ENCODE measurements at places on chromosomes 3 and 15.
A peak's percentile ranks its signal among the peaks of the same experiment; 100 is the strongest.

- DNase-seq, result no peak
These were observed 270.7 kb upstream of the THRB start for GRCh38 chr3:24765399-24765798.

GRCh38 chr15:57932348-57932747 lies 133.2 kb downstream of the ALDH1A2 start:
- DNase-seq, result no peak

DNA sequence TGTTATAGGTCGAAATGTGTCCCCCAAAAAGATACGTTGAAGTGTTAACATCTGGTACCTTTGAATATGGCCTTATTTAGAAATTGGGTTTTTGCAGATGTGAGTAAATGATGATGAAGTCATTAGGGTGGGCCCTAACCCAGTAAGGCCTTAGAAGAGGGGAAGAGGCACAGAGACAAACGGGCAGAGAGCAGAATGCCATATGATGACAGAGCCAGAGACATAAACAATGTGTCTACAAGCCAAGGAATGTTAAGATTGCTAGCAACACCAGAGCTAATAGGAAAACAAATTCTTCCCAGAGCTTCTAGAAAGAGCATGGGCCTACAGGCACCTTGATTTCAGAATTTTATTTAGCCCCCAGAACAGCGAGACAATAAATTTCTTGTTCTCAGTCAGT lies 693.1 kb upstream of the NECTIN3 start:
- no peak for DNase-seq

GRCh38 chr15:77619883-77620282 lies 12.8 kb downstream of the LINGO1 start:
- no peak for DNase-seq

DNA sequence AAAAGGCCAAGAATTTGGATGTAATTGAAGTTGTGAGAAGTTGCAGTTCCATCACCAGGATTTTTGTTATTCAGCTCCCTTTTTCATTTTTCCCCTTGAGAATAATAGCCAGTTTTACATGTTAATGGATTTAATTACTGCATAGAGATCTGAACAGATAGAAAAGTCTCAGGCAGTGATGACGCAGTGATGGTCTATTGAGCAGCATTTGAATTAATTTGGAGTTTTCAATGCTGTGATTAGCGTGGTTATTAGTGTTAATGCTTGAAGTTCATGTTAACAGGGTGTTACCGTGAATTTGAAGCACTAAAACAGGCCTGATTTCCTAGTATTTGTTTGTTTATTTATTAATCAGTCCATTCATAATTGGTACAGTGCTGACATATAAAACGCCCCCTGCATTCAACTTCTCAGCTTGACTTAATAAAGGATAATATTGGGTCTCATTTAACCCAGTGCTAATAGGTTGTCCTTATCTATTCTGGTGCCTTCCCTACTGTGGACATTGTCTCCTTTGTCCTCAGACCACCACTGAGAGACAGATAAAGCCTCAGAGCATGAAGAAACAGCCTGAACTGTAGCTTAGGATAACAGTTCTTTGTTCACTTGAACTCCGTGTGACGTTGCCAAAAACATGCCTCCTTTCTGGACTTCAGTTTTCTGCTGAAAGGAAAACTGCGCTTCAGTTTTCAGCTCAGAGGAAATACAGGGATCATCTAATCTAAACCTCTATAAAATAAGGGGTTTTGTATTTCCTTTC lies 82.4 kb downstream of the RTP4 start:
- no peak for DNase-seq

- no peak for DNase-seq
These were observed 647.0 kb upstream of the SGO1 start for GRCh38 chr3:20832963-20833362.

GRCh38 chr3:119098619-119099222 lies 47.2 kb upstream of the TEX55 start:
- no peak for DNase-seq

DNA sequence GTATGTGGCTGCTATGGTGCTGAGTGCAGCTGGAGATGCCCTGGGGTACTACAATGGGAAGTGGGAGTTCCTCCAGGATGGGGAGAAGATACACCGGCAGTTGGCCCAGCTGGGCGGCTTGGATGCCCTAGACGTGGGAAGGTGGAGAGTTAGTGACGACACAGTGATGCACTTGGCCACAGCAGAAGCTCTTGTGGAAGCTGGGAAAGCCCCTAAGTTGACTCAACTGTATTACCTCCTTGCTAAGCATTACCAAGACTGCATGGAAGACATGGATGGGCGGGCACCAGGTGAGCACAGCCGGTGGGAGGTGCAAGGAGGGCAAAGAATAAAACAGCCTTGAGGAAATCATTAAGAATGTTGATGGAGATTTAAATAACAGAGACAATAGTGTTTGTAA lies 2.9 kb downstream of the ADPRH start:
- no peak for DNase-seq

- no peak for DNase-seq
These were observed 666 bp downstream of the SNX33 start for GRCh38 chr15:75648156-75649000.

DNA sequence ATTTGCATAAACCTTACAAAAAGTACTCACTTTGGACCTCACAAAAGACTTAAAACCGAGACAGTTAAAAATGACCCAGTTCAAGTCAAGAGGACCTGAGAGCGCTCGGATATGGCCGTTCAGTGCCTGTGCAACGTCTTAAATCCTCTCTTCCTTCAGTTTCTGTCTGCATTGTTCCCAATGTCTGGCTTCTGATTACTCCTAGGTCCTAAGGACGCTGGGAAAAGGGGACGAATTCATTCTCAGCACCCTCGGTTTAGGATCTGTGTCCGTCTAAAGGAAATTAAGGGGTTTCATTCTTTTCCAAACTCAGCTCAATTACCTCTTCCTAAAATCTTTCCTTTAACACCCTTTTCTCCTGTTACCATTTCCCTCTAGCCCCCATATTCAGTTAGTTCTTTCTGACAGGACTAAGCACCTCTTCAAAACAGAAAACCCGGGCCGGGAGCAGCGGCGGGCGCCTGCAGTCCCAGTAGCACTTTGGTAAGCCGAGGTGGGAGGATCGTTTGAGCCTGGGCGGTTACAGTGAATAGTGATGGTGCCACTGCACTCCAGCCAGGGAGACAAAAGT lies 970 bp downstream of the DPPA4 start:
- peak; percentile 60 for DNase-seq

- no peak for DNase-seq
These were observed 657 bp downstream of the PATL2 start for GRCh38 chr15:44710236-44711095.

GRCh38 chr15:80873366-80873952 lies 94.3 kb downstream of the CEMIP start:
- no peak for DNase-seq

GRCh38 chr15:23687143-23687470 lies at the start of gene NDN:
TSS of gene NDN (minus strand) at chr15:23687305. CDS start at chr15:23687217, 88 bp downstream.
- peak; percentile 70 for DNase-seq

DNA sequence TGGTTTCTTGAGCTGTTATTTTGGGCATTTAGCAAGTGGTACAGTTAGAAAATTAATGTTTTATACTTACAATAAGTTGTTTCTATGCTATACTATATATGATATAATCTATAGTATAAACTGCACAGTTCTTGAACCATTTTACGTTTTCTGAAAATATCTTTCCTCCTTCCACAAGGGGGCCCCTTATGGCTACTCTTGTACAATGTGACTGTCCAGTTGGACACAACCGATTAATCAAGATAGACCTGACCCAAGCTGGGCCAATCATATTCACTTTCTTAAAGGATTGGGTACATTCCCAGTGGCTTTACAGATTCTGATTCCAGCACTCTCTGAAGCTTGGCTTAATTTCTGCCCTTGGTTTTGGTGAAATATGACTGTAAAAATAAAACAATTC lies 953.4 kb downstream of the AGBL1 start:
- no peak for DNase-seq

- no peak for DNase-seq
These were observed 192.2 kb downstream of the SUCLG2 start for GRCh38 chr3:67462187-67462586.

GRCh38 chr15:79102595-79102994 lies 12.0 kb upstream of the RASGRF1 start:
- DNase-seq, result no peak

- DNase-seq, result no peak
These were observed 87.3 kb downstream of the TFG start for GRCh38 chr3:100796556-100796955.

Data from right forelimb (tissue), 1 donor.